NCI-H1417 treated with DMSO at 0.1 percent for 48 hours (cell line): ENCODE measurements at places on chromosomes 11 and 22.

DNA sequence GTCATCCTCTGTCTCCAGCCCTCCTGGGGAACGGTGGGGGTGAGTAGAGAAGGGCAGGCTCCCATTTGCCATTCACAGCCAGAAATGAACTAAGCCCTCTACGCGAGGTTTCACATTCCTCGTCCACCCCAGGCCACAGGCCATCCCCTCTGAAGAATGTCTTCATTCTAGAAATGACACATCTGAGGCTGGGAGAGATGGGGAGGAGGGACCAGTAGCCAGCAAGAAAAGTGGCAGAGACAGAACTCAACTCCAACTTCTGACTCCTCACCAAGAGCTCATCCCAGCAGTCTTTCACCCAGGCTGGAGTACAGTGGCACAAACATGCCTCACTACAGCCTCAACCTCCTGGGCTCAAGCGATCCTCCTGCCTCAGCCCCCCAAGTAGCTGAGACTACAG is 3.4 kb downstream of the CTSF start:
- DNase-seq = no peak

DNA sequence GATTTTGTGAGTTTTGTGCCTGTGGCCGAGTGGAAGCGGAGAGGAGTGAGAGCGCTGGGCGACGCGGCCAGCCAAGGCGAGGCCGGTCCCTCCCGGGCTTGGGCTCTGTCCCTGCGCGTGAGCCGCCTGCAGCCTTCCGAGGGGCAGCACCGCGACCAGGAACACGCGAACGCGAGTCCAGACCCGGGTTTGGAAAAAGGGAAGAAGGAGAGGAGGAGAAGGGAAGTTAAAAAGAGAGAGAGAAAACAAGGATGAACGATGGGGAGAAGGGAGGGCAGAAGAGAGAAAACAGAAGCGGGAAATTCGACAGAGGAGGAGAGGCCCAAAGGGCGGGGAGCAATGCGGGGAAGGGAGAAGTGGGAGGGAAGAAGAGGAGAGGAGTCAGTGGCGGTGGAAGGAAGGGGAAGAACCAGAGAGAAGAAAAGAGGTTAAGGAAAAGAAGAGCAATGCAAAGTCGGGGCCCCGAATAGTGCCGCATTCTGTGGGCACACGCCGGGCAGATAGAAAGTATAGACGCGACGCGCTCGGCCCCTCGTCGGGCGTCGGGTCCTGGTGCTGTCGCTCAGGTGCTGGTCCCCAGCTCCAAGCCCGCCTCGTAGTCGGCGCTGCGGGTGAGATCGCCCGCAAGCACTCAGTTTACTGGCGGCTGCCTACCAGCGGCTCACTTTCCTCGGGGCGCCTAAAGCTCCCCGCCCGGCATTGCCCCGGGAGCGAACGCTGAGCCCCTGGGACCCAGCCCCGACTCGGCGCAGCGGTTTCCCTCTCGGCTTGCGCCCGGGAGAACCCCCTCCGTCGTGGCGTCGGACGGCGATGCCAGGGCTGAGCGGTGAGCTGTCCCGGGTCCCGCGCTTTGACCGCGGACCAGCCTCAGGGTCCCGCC is 2.8 kb upstream of the BARX2 start:
- DNase-seq = no peak

DNA sequence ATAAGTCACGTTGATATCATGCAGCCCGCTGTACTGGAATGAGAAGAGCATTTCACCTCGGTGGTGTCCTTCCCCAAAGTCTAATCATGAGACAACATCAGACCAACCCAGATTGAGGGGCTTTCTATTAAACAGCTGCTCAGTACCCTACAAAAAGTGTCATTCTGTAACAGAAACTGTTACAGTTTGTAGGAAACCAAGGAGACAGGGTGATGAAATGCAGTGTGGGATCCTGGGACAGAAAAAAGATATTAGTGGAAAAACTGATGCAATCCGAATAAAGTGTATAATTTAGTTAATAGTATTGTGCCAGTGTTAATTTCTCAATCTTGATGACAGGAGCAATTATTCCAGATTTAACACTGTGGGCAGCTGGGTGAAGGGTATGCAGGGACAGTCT is 128.0 kb downstream of the MICAL2 start:
- DNase-seq = no peak

DNA sequence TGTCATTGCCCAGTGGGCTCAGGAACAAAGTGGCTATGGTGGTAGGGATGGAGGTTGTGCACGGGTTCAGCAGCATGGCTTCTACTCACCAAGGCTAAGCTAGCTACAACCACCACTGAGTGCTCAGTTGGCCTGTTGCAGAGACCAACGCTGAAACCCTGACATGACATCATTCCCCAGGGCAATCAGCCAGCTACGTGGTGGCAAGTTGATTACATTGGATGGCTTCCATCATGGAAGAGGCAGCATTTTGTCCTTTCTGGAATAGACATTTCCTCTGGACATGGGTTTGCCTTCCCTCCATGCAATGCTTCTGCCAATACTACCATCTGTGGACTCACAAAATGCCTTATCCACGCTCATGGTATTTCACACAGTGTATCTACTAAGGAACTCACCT is 634.3 kb downstream of the OPCML start:
- no peak for DNase-seq

- DNase-seq = no peak
These were observed 15.2 kb upstream of the NUP160 start for GRCh38 chr11:47863189-47863897.

GRCh38 chr11:93718057-93718563 is 23.2 kb downstream of the TAF1D start:
- no peak for DNase-seq

- DNase-seq = no peak
These were observed 21.4 kb downstream of the SCUBE2 start for GRCh38 chr11:9069862-9070470.

DNA sequence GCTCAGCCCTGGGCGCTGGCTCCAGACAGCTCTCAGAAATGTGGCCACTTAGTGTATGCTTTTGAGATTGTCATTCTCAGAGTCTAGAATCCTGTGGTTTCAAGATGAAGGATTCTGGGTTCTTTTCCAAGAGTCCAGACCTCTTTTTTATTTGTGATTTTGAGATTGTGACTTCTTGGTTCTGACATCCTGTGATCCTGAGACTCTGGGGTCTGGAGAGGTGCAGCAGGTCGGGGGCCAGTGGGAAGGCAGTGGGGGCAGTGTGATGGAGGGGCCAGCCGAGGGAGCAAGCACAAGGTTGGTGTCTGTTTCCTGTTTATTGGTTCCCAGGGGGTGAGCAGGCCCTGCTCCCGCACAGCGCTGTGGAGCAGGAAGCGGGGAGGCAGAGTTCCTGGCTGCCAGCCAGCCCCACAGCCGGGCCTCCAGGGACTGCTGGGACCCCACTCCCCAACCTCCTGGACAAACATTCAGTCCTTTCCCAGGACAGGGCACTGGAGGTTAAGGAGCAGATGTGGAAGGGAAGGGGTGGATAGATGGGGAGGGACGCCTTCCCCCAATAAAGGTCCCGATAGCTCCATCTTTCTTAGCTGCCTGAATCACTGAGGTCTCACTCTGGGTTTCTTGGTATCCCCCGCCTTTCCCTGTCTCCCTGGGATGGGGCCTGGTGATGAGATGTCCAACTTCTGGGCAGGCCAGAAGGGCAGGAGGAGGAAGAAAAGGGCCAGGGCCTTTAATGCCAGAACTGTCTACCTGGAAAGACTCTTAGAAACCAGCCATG is 13.7 kb downstream of the ARHGEF17 start:
- DNase-seq = no peak

GRCh38 chr11:20990447-20990846 is 321.1 kb downstream of the NELL1 start:
- no peak for DNase-seq

DNA sequence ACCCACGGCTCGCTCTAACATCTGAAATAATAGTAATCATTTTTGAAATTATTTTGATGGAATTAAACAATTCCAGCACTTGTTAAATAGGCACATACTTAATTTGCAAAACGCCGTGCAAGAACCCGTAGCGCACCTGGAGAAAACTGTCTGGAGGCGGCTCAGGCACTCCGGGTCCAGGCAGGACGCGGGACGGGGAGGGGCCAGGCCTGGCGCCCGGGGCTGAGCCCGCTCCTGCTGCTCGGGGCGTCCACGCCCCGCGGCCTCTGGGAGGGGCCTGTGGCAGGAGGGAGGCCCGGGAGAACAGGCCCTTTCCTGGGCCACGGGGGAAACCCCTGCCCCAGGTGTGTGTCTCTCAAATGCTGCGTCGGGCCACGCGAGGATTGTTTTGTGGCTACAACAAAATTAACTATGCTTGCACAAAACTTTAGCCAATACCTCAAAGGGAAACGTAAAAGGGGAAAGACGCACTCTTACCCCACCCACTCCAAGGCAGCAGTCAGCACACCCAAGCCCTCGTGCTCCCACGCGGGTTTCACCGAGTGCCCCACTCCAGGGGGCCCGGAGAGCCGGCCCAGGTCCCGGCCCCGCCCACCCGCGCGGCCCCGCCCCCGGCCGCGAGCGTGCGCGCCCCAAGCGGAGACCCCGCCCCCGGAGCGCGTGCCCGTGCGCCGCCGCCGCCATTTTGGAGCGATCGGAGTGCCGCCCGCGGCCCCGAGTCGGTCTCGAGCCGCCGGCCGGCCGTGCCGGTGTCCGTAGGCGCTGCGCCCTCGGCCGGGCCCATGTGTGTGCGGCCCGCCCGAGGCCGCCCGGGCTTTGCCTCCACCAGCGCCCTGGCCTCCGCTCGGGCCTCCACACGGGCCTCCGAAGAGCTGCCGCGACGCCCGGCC is at the start of gene PPP6R2:
TSS of gene PPP6R2 (plus strand) at position 677 of the 890 bp plus-strand sequence. CDS start 50,582 bp downstream, outside the sequence.
- DNase-seq = no peak

GRCh38 chr22:37818409-37819104 is 4.6 kb upstream of the GALR3 start:
- no peak for DNase-seq

DNA sequence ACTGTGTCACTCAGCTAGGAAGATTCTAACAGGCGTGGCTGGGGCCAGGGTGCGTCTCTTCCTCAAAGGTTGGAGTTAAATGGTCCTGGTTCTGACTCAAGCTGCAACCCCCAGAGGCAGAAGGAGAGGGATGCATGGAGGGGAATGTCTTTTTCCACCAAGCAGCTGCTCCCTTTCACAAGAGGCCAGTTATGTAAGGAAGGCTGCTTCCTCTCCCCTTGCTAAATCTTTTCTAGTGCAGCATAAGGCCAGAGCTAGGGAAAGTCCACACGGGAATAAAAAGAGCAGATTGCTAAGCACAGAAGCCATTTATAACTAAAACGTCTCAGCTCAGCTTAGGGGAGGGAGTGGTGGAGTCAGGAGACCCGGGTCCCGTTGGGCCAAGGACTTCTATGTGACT is 10.0 kb downstream of the PVALB start:
- no peak for DNase-seq

GRCh38 chr11:74926304-74927030 is 22.4 kb downstream of the XRRA1 start:
- no peak for DNase-seq

DNA sequence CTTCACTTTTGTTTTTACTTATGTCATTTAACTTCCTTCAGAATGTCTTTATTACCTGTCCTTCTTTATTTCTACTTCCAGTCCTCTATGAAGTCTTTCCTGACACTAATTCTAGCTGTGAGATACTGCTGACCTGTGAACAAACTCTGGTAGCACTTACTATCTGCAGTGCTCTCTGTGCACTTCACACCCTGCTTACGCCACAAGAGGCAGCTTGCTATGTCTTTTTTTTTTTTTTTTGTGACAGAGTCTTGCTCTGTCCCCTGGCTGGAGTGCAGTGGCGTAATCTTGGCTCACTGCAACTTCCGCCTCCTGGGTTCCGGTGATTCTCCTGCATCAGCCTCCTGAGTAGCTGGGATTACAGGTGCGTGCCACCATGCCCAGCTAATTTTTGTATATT is 10.7 kb downstream of the STIM1 start:
- DNase-seq = no peak

DNA sequence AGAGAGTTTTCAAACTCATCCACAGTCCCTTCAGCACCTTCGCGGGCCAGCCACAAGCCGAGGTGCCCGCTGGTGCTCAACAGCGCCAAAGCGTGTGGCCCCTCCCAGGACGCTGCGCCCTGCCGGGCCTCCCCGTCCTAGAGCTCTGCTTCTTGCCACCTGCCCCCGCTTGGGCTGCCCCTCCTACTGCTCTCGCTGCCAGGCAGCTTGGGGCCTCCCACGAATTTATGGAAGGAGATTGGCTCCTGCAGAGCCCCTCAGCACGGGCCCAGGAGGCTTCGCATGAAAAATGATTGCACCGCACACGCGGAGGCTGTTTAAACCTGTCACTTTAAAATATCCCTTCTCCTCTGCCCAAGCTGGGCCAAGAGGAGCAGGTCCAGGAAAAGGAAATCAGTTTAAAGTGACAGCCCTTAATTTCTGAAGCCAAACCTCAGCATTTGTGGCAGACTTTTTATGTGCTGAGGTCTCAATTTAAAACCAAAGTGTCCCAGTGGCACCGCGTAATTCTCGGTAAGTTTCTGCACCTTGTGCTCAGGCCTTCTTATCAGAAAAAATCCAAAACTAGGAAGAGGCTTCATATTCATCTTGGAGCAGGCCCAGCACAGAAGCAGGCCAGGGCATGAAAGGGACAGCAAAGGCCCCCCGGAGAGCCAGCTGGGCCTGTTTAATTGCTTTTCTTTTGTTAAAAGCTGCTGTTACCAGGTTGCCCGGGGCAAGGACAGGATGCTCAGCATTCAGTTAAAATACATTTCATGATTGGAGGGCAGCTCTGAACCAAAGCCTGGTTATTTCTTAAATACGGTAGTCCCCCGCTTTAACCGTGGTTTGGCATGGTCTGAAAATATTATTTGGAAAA is 303.6 kb downstream of the OPCML start:
- peak; percentile 78 for DNase-seq

DNA sequence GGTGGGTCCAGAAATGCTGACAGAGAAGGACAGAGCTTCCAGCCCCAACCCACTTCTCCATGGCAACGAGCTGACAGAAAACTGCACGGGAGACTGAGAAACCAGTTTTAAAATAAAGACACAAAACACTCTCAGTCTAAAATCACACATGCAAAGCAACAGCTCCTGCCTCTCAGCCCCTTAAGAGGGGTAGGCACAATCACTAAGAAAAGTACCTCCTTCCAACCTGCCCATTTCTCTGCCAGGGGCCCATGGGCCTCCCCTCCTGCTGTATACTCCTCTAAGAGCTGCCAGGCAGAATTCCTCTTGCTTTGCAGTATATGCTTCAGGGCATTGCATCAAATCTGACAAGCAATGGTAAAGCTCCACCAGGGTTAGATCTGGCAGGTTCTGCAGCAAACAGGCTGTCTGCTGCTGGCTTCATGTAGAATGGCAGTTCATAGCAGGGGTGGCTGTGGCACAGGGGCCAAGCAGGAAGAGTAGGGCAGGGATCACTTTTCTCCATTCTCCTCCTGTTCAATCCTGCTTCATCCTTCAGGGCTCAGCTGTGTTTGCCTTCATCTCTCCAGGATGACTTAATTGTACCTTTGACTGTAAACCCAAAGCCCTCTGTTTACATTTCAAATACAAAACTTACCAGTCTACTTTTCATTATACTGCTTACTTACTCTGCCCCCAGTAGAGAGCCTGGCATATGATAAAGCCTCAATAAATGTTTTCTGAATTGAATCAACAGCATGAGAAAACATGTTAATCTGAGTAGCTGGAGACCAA is 77.7 kb downstream of the KCNC1 start:
- DNase-seq = peak; percentile 80

- no peak for DNase-seq
These were observed 24.7 kb upstream of the SLC22A12 start for GRCh38 chr11:64566042-64566914.
